ENCODE measurements at places on chromosomes 7 and 10. TPM values are rescaled to one million over a fixed set of nuclear protein-coding genes. Genes with fewer than 3 reads are reported as not detected.

HABP2 gene
- not detected for polyA plus RNA-seq

VSTM4 gene
- 1.7 TPM for polyA plus RNA-seq

SFMBT2 gene
- 3.3 TPM for polyA plus RNA-seq

RNF32 gene
- polyA plus RNA-seq: 1.6 TPM

HMX3 gene
- polyA plus RNA-seq: not detected
